Thymus (tissue), 14 donors: ENCODE measurements at places on chromosomes 7 and 10. TPM values are rescaled to one million over a fixed set of nuclear protein-coding genes. Genes with fewer than 3 reads are reported as not detected.

Gene PUS7
- 9.4 TPM for total RNA-seq

Gene TMEM273
- 10.2 TPM for total RNA-seq

DNA sequence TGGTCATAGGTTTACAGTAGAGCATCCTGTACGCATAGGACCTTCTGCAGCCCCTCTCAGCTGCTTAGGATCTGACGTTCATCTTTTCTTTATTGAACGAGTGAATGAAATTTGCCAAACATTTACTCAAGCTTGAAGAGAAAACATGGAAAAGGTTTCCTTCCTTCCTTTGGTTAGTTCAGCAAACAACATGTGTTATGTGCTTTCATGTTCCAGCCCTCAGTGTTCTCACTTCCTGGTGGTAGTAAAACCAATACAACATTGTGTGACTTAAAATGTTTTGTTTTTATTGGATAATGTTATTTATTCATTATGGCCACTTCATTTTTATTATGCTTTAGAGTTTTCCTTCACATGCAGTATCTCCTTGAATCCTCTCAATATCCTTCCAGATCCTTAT, 1.4 kb upstream of the CDCA7L start:
- H3K27ac ChIP-seq = no peak overlapping the region
- H3K4me1 ChIP-seq = peaks cover 30% of the 10 kb centered on the region
- DNase-seq = no peak
- no peaks in the 10 kb centered on the region for H3K36me3 ChIP-seq
- H3K27me3 ChIP-seq = no peaks in the 10 kb centered on the region

DNA sequence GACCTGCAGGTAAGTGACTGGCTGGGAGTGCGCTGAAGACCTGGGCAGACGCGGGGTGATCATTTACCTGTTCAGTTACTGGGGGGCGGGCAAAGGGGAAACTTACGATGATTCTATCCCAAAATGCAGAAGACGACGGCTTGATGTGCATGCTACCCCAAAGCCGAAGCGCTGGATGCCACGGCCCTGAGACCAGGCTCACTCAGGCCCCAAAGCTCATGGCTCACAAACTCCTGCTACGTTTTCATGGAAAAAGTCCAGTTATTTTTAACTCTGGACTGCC, 200.6 kb downstream of the DIP2C start:
- H3K4me1 ChIP-seq = peaks cover 14% of the 10 kb centered on the region
- H3K36me3 ChIP-seq = no peaks in the 10 kb centered on the region
- H3K27me3 ChIP-seq = no peaks in the 10 kb centered on the region
- H3K4me3 ChIP-seq = no peak overlapping the region
- H3K27ac ChIP-seq = no peak overlapping the region

DNA sequence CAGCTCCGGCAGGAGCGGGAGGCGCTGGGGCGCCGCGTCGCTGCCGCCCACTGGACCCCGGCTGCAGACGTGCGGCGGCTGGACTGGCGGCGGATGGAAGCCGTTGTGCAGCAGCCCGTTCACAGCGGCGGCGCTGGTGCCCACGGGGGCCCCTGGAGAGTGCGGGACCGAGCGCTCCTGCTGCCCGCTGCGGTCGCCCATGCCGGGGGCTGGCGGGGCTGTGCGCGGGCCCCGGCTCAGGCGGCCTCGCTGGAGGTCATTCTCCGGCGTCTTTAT, 413 bp downstream of the PANK1 start:
- H3K4me1 ChIP-seq = no peaks in the 10 kb centered on the region
- H3K36me3 ChIP-seq = no peaks in the 10 kb centered on the region
- no peak for DNase-seq
- H3K27me3 ChIP-seq = no peaks in the 10 kb centered on the region
- H3K27ac ChIP-seq = no peak overlapping the region
- peak overlapping the region; percentile 75 for H3K4me3 ChIP-seq

DNA sequence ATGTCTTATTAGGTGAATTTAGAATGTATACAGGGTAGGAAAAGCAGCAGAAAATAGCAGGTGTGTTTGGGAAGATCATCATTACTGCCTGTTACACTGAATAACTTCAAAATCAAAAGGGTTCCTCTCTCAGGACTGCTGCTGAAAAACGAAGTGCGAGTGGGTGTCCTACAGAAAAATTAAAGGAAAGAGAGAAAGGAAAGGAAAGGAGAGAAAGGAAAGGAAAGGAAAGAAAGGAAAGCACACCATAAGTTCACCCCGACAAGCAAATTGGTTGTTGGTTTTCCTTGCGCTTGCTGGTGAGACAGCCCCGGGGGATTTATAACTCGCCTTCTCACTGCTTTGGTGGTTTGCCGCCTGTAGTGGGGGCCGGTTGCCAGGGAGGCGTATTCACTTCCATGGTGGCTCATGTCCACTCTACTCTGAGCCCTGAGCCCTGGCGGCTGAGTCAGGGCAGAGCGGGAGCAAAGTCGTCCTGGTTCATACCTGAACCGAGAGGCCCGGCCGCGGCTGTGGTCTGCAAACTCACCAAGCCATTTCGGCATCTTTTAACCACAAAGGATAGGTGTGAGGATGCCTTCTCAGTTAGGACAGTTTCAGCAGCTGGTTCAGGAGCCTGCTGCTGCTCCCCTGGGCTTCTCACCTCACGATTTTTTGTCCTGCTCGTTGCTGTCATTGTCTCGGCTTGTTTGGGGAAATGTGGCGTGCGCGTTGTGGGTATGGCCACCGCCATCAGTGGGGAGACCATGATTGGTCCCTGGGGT, 26.1 kb downstream of the INPP5A start:
- H3K36me3 ChIP-seq = no peaks in the 10 kb centered on the region
- no peaks in the 10 kb centered on the region for H3K27me3 ChIP-seq
- H3K4me3 ChIP-seq = no peak overlapping the region
- peaks cover 9% of the 10 kb centered on the region for H3K4me1 ChIP-seq
- no peak overlapping the region for H3K27ac ChIP-seq

DNA sequence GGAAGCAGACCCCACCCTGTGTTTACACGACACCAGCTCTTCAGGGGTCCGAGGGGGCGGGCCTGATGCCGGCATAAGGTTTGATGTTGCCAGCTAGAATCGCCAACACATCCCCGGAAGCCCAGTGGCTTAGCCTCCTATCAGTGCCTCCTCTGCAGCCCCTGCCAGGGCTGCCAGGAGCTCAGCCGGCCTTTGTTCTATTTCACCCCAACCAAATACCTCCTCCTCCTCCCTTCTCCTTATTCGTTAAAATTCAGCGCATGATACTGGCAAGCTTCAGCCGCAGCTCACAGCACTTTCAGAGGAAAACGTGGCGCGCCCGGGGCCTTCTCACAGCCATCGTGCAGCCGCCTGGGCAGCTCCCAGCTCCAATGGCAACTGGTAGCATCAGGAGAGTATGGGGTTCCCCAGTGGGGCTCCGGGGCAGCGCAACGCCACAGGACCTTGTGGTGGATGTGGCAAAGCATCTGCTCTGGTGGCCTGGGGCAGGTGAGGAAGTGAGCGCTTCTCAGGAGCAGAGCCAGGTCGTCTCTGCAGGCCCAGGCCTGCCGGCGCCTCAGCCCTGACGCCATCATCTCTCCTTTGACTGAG, 176.4 kb upstream of the RHEB start:
- H3K4me1 ChIP-seq = no peaks in the 10 kb centered on the region
- H3K36me3 ChIP-seq = no peaks in the 10 kb centered on the region
- DNase-seq = no peak
- no peak overlapping the region for H3K4me3 ChIP-seq
- peak overlapping the region; percentile 26 for H3K27ac ChIP-seq

DNA sequence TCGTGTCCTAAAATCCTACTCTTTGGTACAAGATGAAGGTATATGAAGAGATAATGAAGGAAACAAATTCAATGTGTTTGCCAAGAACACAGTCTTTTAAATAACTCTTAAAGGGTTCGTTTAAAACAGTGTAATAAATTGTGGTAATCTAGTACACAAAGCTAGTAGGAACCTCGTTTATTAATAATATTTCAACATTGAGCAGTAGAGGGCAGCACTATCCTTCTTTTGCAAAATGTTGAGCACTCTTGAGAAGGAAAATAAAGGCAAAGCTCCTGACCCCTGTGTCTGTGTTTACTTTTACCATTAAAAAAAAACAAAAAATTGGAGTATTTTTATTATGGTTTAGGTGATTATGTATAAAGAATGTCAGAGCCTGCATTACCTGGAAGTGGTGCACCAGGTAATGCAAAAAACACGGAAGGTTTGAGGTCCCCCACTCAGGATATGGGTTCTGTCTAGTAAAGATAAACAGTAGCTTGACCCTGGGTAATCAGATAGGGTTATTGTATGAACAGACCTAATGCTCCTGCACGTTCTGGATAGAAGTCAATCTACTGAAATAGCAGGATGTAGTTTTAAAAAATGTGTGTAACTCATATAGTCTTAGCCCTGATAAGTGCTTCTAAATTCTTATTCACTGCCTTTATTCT, 5.7 kb upstream of the GOT1 start:
- no peaks in the 10 kb centered on the region for H3K27me3 ChIP-seq
- H3K36me3 ChIP-seq = no peaks in the 10 kb centered on the region
- H3K4me1 ChIP-seq = peaks cover 5% of the 10 kb centered on the region
- H3K4me3 ChIP-seq = no peak overlapping the region
- no peak overlapping the region for H3K27ac ChIP-seq
